ENCODE measurements at places on chromosomes 6 and 20.

- no peak for DNase-seq
Observed at GRCh38 chr20:24361541-24361940, 107.9 kb upstream of the SYNDIG1 start.

DNA sequence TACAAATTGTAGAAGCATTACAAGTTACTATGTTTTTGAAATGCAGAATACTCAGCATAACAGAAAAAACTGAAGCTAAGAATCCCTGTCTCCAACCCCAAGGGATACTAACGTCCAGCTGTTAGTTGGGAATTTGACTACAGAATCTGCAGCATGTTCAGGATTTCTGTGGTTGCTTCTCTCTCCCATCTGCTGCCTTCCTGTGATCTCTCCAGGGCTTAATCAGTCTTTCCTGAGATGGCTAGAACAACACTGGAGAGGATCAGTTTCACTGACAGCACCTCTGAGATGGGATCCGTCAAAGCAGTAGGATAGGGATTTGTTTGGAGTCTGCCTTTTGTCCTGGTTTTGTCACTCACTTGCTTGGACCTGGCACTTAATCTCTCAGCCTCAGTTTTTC, 73.3 kb upstream of the NUP153 start:
- DNase-seq = no peak

DNA sequence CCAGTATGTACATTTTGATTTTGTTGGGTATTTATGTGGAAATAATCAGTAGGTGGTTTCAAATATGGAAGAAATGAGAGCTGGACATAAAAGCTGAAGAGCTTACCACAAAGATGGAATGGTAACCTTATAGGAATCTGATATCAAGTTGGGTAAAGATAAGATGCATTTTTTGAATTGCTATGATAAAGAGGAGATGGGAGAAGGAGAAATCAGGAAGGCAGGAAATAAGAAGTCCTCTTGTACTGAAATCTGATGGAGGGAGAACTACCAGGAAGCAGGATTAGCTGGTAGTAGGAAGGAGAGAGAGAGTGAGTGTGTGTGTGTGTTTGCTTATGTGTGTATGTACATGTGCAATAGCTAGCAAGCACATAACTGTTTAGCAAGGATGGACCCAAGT, 468.4 kb downstream of the PHF3 start:
- no peak for DNase-seq

GRCh38 chr6:118663993-118664985, 12.9 kb upstream of the CEP85L start:
- DNase-seq = no peak

DNA sequence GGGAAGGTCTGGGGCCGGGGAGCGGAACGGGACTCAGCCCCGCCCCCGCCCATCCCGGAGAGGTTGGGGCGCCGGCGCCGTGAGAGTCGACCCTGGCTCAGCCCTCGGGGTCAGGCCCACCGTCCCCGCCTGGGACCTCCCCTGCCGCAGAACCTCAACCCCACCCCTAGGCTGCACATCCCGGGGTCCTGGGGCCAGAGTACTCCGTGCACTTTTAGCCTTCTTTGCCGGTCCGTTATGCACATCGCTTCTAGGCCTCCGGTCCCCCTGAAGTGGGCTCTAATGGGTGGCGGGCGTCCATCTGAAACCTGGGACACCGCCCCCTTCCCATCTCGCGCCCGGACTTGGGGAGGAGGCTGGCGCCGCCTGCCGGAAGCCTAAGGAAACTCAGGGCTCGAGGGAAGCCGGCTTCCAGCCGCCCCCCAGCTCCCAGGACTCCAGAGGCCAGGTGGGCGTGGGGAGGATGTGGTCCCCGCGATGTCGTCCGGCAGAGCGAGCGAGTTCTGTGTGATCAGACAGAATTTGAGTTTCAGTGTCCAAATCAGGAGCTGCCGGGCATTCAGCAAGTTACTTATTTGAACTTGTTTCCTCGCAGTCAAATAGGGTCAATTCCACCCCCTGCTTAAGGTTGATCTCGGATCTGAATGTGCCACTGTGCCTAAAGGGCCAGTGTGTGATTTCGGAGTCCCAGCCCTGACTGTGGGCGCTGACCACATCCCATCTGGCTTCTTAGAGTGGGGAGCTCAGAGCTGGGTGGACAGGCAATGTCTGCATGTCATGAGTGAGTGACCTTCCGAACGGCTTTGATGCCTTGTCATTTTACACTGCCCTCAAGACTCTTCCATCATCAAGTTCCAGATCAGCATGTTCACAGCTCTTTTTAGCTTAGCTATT, 47.6 kb downstream of the CPXM1 start:
- no peak for DNase-seq

- no peak for DNase-seq
Observed at GRCh38 chr6:15417811-15418210, 171.9 kb downstream of the JARID2 start.

GRCh38 chr6:125300992-125301434, 754 bp downstream of the HDDC2 start:
- no peak for DNase-seq

GRCh38 chr6:138999949-139000725, 12.1 kb upstream of the REPS1 start:
- no peak for DNase-seq

DNA sequence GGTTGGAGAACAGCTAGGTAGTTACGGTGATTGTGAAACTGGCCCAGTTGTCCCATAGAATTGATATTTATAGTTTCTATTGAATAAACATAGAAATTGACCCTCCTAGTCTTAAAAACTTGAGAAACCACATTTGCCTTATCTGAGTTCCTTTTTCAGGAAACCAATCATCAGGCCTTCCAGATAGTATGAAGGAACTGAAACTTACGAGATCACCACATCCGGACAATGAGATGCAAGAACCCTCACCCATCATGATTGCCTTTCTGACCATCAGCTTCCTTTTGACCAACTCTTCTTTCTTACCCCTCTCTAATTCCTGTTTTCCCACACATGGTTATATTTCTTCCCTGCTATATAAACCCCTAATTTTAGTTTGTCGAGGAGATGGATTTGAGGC, 21.8 kb downstream of the SLC35F1 start:
- no peak for DNase-seq

DNA sequence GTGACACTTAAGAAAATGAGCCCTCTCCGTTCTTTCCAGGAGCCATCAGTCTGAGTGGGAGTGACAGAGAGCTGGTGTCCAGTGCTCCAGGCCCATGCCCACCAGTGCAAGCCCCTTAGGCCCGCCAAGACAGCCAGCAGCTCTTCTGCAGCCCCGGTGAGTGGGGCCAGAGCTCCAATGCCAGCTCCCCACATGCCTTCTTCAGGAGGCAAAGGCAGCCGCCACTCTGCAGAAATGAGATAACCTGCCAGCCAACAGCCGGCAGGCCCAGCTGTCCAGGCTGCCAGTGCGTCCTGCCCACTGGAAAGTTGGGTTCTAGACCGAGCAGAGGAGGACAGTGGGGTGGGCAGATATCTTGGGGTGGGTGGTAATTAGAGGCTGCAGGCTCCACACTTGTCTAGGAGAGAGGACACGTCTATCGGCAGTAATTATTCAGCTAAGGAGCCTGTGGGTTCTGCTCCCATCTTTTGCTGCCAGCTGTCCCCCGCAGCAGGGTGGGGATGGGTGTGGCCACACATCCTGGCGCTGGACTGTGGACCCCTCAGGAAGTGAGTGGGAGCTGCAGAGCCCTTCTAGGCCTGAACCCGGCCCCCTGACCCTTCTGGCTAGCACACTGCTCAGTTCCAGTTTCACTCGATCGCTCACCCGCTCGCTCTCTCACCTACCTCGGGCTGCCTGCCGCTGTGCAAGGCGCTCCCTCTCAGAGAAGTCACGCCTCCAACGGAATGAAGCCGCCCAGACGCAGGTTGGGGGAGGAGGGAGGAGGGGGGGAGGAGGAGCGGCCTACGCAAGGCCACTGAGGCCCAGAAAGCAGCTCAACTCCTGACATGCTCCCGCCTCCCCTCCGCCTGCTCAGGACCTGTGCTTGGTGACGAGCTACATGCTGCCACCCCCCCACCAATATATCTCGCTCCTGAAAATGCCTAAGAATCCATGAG, 3.6 kb downstream of the GRM4 start:
- no peak for DNase-seq

DNA sequence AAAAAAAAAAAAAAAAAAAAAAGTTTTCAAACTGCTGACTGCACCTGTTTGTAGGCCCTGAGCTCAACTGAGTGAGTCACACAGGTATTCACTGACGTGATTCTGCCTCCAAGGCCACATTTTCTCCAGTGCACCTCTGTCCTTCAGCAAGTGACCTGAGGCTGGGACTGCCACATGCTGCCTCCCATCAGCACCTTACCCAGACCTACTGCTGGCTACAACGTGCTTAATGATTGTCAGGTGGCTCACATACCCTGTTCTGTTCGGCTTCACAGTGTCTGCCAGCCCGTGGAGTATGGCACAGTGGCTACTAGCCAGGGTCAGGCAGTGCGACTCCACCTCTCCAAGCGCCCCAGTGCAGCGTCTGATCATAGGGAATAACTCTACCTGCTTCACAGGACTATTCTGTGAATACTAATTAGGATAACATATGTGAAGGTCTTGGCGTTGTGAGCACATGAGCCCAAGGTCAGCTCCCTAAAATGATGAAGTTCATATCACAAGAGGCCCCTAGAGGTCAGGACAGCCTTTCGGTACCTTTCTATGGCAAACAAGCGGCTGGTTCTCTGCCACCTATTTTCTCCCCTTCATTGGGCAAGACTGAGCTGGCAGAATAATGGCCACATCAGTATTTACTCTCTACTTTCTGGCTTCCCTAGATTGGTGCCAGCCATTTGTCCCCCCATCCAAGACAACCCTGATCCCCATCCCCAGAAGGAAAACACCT, 28.1 kb downstream of the RIPOR3 start:
- DNase-seq = no peak

DNA sequence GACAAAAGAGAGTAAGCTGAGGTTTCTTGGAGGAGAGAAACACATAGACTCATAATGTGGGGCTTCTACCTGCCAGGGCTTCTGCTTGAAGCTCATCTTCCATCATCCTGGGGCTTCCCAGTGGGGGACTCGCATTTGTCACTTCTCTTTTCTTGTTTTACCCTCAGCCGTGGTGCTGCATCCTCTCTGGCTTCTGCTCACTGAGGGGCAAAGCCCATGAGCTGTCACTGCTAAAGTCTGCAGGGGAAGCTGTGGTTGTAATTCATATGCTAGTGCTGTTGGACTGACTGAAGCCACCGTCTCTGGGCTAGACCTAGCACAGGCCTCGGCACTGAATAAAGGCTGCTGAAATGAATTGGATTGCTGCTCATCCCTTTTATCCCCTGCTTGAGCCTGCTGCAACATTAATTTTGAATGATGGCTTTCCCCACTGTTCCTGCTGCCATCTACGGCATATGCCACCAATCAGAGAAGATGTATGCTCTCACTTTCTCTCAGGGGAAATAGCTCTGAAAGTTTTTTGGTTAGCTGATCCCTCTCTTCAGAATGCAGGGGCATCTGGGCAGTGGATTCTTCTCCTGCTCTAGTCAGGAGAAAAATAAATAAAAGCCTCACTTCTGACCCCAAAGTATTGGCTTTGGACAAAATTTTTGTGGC, 568.4 kb upstream of the MAP3K7 start:
- no peak for DNase-seq

GRCh38 chr6:16688984-16689636, 72.2 kb downstream of the ATXN1 start:
- DNase-seq = no peak

- DNase-seq = no peak
Observed at GRCh38 chr20:45672765-45673164, 2.7 kb upstream of the WFDC11 start.

DNA sequence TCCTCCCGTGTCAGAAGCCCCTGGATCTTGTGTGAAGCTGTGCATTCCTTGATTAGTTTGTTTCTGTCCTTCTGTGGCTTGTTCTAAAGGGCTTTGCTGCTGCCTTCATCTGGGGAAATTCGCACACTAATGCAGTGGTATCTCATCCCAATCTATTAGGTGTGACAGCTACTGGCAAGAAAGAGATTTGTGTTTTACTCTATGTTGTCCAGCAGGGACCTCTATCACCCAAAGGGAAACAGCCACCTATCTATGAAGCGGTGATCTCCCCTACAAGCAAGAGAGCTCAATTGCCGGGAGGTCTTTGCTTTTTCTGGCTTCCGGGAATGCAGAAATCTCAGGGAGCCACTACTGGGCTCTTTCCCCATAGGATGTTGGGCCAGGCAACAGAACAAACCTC, 151.8 kb downstream of the NRN1 start:
- DNase-seq = no peak

GRCh38 chr6:111605100-111605751, 452 bp downstream of the TRAF3IP2 start:
- DNase-seq = peak; percentile 78

DNA sequence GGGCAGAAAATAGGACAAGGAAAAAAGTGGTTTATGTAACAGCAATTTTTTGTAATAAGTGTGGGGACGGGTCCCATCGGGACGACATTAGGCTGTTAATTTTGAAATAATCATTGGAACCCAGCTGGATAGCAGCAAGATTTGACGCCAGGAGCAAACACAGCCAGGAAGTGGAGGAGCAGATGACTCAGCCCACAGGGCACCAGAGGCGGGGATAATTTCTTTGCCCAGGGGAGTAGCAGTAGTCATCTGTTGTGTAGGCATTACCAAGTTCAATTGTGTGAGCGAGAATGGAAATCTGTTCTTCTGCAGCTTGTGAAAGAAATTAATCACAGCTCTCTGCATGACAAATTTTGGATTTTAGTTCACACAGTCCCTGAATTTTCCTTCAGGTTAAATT, 22.6 kb upstream of the RIN2 start:
- DNase-seq = no peak

- DNase-seq = no peak
Observed at GRCh38 chr6:10151144-10151915, 263.5 kb downstream of the TFAP2A start.

DNA sequence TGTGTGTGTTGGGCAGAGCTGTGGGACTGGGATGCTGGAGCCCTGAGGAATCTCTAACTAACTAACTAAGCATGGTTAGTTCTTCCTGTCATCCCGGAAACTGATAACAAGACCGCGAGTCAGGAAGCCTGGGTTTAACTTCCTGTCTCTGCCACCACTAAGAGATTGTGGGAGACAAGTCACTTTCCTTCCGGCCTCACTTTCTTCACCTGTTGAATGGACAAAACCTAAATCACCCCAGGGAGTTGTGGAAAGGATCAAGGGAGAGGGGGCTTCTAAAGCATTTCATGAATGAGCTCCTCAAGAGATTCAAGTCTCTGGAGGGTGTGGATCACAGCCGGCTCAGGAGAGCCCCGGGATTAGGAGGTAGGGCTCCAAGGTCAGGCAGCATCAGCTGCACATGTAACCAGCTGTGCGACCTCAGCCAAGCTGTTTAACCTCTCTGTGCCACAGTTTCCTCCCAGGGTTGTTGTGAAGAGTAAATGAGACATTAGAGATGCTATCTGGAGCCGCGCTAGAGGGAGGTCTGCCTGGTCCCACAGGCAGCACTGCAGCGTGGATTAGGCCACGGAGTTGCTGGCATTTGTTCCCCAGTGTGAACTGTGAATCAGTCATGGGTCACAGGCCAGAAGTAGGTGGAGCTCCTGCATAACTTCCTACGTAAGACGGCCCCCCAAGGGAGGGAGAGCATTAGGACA, 105.1 kb downstream of the TOX2 start:
- no peak for DNase-seq
